Nephron progenitor cell (in vitro differentiated cells): ENCODE measurements at places on chromosomes 2 and 18.
A peak's percentile ranks its signal among the peaks of the same experiment; 100 is the strongest.

DNA sequence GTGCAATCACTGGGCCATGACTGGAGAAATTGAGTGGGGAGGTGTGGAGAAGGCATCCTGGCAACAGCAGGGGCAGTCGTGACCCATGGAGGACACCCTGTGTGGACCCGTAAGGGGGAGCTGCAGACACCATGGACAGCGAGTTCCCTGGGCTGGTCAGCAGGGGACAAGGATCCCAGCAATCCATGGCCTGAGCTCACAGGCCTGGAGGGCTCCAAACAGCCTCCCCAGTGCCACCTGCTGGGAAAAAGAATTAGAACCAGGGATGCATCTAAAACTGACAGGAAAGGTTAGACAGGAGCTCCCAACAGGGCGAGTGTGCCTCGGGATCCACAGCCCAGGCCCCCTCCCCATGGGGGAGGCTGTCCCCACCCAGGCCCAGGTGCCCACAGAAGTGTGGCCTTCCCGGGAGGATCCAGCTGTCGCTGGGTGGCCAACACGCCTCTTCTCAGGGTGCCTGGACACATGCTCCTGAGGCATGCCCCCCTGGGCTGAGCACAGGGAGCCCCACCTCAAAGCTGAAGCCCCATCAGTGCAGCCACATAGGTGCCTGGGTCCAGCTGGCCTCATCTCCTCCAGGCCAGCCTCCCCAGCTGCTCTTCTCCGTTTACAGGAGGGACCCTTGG, 20.5 kb upstream of the KIF1A start:
- H3K4me3 ChIP-seq = no peak overlapping the region
- no peak overlapping the region for H3K27ac ChIP-seq
- no peaks in the 10 kb centered on the region for H3K36me3 ChIP-seq
- H3K27me3 ChIP-seq = peaks cover 53% of the 10 kb centered on the region
- DNase-seq = peak; percentile 82

DNA sequence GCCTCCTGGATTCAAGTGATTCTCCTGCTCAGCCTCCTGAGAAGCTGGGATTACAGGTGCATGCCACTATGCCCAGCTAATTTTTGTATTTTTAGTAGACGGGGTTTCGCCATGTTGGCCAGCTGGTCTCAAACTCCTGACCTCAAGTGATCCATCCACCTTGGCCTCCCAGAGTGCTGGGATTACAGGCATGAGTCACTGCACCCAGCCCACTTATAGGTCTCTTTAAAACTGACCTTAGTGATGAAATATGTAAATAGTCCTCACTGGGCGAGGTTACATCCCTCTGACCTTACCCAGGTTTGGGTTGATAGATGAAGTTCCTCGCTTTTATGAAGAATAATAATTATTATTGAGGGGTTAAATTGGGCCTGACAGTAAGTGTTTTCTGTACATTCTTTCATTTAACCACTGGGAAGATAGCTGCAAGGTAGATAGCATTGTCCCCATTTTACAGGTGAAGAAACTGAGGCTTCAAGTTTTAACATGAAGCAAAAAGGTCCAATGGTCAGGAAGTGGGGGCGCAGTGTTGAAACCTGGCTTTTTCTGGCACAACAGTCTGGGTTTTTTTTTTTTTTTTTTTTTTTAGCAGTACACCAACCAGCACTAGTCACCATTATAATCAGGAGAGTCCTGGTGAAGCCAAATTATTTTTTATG, 174.8 kb upstream of the EPAS1 start:
- DNase-seq = no peak
- H3K4me3 ChIP-seq = no peak overlapping the region
- no peaks in the 10 kb centered on the region for H3K36me3 ChIP-seq
- peaks cover 3% of the 10 kb centered on the region for H3K27me3 ChIP-seq
- H3K4me1 ChIP-seq = peaks cover 24% of the 10 kb centered on the region

- H3K4me1 ChIP-seq = no peaks in the 10 kb centered on the region
- DNase-seq = no peak
- no peak overlapping the region for H3K27ac ChIP-seq
- H3K4me3 ChIP-seq = no peak overlapping the region
- H3K36me3 ChIP-seq = no peaks in the 10 kb centered on the region
Measured at GRCh38 chr2:5895284-5895683, 203.1 kb downstream of the SOX11 start.

- H3K27me3 ChIP-seq = peaks cover 2% of the 10 kb centered on the region
- H3K4me3 ChIP-seq = no peak overlapping the region
- H3K27ac ChIP-seq = no peak overlapping the region
- peaks cover 16% of the 10 kb centered on the region for H3K4me1 ChIP-seq
- no peak for DNase-seq
Measured at GRCh38 chr2:74091391-74091790, 56.3 kb downstream of the BOLA3 start.

DNA sequence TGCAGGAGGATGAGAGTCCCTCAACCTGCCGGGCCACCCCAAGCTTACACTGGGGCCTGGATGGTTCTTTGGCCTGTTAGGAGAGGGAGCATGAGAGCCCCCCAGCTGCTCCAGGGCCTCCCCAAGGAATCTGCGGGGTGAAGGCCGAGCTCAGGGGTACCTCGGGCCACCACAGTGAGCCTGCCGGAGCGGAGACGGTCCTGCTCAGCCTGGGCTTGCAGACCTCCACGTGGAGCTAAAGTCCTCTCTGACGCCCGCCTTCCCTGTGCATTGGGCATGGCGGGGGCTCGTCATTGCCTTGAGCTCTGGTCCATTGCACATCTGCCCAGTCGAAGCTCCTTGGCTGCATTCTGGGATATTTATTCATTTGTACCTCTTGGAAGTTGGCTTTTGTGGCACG, 62.7 kb downstream of the ASB1 start:
- no peaks in the 10 kb centered on the region for H3K36me3 ChIP-seq
- H3K4me1 ChIP-seq = peaks cover 52% of the 10 kb centered on the region
- no peak overlapping the region for H3K4me3 ChIP-seq
- DNase-seq = no peak
- no peaks in the 10 kb centered on the region for H3K27me3 ChIP-seq

DNA sequence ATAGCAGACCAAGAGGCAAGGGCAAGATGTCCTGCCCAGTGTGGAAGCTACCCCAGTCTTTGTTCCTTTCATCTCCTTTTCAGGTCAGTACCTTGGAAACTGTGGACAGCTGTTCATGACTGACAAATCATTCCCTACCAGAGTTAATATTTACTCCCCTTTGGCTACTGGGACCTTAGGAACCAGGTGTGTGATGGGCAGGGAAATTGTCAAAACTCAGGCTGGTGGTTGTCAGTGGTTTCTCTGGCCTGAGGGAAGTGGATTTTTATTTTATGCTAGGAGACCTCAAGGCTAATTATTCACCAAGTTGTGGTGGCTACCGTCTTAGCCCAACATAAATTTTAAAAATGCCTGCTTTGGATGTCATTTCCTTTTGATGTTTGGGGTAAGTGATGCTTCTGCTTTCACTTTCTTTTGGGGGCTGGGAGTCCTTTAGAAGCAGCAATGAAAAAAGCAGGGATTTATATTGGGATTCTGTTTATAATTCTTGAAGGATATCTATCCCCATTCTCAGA, 119.3 kb downstream of the SETBP1 start:
- no peak overlapping the region for H3K27ac ChIP-seq
- peaks cover 3% of the 10 kb centered on the region for H3K27me3 ChIP-seq
- peaks cover 43% of the 10 kb centered on the region for H3K36me3 ChIP-seq
- no peak for DNase-seq

DNA sequence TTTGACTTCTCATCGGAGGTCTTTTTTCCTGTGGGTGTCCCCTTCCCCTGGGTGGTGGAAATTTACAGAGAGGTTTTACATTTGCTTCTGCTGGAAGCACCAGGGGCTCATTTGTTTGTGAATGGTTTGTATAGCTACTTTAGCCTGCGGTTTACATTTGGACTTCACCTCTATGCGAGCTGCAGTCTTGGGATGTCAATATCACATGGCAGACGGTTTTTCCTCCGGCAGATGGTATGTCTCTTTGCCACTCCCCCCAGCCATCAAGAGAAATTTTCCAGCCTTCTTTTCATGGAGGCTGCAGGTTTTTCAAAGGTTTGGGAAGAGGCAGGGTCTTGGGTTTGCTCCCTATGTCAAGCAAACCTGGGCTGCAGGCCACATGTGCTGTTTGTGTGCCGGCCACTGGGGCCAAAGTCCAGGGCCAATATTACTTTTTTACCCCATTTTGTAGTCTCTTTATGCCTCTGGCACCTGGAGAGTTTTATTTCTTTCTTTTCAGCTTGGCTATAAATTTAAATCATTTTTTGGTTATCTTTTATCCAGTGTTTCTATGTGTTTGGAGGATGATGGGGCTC, 23.9 kb upstream of the BOD1L2 start:
- no peaks in the 10 kb centered on the region for H3K36me3 ChIP-seq
- H3K27ac ChIP-seq = no peak overlapping the region

- peaks cover 34% of the 10 kb centered on the region for H3K4me1 ChIP-seq
- H3K4me3 ChIP-seq = no peak overlapping the region
- no peak for DNase-seq
- peaks cover 66% of the 10 kb centered on the region for H3K36me3 ChIP-seq
Measured at GRCh38 chr18:2920027-2920426, 73.2 kb downstream of the EMILIN2 start.

GRCh38 chr2:123495241-123495640, 529.8 kb upstream of the CNTNAP5 start:
- peaks cover 3% of the 10 kb centered on the region for H3K27me3 ChIP-seq
- no peak overlapping the region for H3K4me3 ChIP-seq

- no peaks in the 10 kb centered on the region for H3K4me1 ChIP-seq
- no peaks in the 10 kb centered on the region for H3K36me3 ChIP-seq
- no peak overlapping the region for H3K4me3 ChIP-seq
- H3K27ac ChIP-seq = no peak overlapping the region
- H3K27me3 ChIP-seq = peaks cover 5% of the 10 kb centered on the region
Measured at GRCh38 chr2:59578349-59578748, 975.1 kb downstream of the BCL11A start.

DNA sequence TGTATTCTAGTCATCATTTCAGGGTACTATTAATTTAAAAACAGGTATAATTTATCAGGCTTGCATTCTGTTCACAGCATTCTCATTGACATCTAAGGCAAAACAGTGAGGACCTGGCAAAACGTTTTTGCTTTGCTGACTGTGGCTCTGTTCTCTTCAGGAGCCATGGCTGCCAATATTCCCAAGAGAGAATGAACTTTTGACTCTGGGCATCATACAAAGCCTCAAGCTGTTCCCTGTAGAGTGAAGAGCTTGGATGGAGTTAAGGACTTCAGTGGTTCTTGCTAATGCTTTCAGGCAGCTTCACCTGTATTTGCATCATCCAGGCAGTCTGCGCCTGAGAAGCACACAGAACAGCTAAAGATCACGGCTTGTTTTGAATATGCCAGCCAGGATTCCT, 65.9 kb upstream of the CAVIN2 start:
- peaks cover 7% of the 10 kb centered on the region for H3K4me1 ChIP-seq
- H3K27ac ChIP-seq = no peak overlapping the region
- no peaks in the 10 kb centered on the region for H3K36me3 ChIP-seq

DNA sequence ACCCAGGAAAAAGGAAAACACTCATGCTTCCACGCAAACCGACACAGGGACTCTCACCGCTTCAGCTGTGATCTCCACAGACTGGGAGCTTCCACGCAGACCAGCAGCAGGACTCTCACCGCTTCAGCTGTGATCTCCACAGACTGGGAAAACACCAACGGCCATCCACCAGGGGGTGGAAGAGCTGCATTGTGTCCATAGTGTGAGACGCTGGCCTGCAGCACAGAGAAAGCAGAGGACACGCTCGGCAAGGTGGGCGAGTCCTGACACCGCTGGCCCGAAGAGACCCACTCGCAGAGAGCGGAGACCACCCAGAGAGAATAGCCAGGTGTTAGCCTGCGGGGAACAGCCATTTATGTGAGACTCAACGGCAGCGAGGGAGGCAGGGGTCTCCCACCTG, 42.5 kb upstream of the NFATC1 start:
- no peak overlapping the region for H3K4me3 ChIP-seq
- peak; percentile 45 for DNase-seq
- peak overlapping the region; percentile 93 for H3K27ac ChIP-seq
- peaks cover 5% of the 10 kb centered on the region for H3K27me3 ChIP-seq
- H3K4me1 ChIP-seq = peaks cover 11% of the 10 kb centered on the region

DNA sequence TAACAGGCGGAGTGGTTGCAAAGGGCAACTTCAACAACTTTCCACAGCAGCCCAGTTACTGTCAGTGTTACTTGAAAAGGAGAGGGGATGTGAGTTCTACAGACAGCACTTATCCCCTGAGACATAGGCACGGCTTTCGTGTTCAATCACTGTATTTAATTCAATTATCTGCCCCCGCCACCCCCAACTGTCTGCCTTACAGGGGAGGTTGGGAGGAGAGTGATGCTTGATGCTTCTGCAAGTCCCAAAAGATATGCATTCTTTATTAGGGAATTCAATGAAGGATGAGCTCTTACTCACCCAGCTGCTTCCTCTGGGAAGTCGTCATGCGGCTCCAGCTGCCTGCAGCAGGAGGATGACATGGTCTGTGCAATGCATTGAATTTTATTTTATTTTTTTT, 639.9 kb downstream of the DCC start:
- no peaks in the 10 kb centered on the region for H3K4me1 ChIP-seq
- no peak overlapping the region for H3K27ac ChIP-seq
- no peak overlapping the region for H3K4me3 ChIP-seq
- DNase-seq = no peak

- no peaks in the 10 kb centered on the region for H3K27me3 ChIP-seq
- H3K36me3 ChIP-seq = no peaks in the 10 kb centered on the region
- no peak overlapping the region for H3K27ac ChIP-seq
- H3K4me1 ChIP-seq = peaks cover 7% of the 10 kb centered on the region
- DNase-seq = no peak
Measured at GRCh38 chr18:43665105-43665788, 388.0 kb upstream of the SYT4 start.

- peaks cover 3% of the 10 kb centered on the region for H3K27me3 ChIP-seq
- no peak overlapping the region for H3K4me3 ChIP-seq
- peaks cover 40% of the 10 kb centered on the region for H3K36me3 ChIP-seq
- H3K27ac ChIP-seq = peak overlapping the region; percentile 9
- peaks cover 11% of the 10 kb centered on the region for H3K4me1 ChIP-seq
Measured at GRCh38 chr18:46260016-46260878, 156.1 kb downstream of the HAUS1 start.

- no peak overlapping the region for H3K4me3 ChIP-seq
- peaks cover 16% of the 10 kb centered on the region for H3K36me3 ChIP-seq
- DNase-seq = no peak
Measured at GRCh38 chr2:168212866-168213265, 34.5 kb downstream of the STK39 start.

DNA sequence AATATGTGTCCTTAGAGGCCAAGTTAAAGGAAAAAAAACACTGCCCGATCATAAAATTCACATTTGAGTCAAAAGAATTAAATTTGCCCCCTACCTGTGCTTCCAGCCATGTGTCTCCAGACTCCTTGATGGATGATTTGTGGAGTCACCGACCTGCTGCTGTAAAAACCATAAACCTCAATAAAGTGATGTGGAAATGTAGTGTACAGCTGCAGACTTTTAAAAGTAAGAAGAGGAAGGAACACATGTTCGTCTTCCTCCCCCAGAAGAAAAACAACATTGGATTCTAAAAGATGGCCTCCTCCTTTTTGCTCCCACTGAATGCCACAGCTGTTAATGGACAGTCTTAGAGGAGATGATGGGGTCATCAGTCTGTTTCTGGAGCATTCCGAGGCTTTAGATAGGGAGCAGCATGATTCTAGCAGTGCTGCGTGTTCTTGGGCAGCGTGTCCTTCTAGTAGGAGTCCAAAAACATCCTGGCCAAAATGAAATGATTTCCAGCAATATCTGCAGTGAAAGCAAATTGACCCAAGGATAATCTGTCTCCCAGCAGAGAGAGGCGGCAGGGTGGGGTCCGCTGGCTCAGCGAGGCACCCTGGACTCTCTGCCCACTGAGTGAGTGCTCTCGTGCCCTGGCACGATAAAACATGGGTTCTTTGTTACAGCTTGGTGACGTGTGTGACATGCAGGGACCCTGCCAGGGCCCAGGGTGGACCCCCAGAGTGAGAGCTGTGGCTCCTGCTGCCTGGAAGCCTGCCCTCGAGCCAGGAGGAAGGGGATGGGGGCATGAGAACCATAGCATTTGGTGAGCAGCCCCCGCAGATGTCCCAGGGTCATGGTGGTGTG, 196.1 kb downstream of the FAM210A start:
- H3K4me1 ChIP-seq = peaks cover 9% of the 10 kb centered on the region
- H3K4me3 ChIP-seq = no peak overlapping the region
- DNase-seq = no peak
- no peaks in the 10 kb centered on the region for H3K36me3 ChIP-seq
